ENCODE measurements at places on chromosomes 11 and 22. TPM values are rescaled to one million over a fixed set of nuclear protein-coding genes. Genes with fewer than 3 reads are reported as not detected.

DNA sequence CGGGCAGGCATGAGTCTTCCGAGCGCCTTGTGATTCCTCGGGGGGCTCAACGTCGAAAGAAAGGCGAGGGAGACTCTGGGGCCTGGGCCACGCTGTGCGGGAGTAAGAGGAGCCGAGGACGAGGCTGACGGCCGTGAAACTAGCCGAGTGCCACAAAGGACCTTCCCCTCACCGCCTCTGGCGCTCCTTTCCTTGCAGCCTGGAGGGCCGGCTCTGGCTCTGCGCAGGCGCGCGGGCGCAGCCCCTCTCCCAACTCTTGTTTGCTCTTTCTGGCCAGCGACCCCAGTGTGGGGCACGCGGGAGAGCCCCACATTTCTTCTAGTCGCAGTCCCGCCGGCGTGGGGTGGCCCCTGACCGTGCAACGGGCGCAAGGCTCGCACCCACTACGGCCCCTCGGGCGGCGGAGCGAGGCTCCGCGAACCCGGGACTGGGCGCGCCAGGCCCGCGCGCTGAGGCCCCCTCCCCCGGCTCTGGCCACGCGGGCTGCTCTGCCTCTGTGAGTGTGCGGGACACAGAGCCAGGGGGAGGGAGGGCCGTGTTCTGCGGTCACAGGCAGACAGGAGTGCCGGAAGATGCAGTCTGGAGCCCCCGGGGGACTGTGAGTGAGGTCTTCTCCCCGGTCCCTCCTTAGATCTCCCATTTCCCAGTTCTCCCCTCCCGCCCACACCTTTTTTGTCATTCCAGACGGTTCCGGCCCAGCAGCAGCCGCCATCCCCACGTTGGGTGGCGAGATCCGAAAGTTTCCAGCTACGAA, 1.0 kb upstream of the TOB2 start:
- peak; percentile 57 for DNase-seq

GRCh38 chr22:21657360-21658032, 8.3 kb upstream of the PPIL2 start:
- DNase-seq = no peak

- no peak for DNase-seq
These were observed 15.7 kb downstream of the PRPF19 start for GRCh38 chr11:60890696-60891095.

Gene SCN4B
- 3.3 TPM for total RNA-seq

DNA sequence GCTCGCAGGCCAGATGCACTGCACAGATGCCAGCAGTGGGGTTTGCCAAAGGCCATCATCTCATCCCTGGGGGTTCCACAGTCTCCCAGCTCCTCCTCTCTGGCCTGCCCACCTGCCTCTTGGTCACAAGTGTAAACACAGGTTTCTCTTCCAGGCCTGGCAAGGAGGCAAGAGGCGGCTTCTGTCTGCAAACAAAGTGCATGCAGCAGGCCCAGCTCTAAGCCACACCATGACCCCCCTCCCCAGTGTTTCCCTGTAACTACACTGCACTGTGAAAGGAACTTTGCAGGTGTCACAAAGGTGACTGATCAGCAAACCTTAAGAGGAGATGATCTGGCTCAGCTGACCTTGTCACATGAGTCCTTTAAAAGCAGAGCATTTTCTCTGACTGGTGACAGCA, 26.2 kb upstream of the SHISAL1 start:
- DNase-seq = no peak

GRCh38 chr11:73625696-73626318, 20.6 kb upstream of the PLEKHB1 start:
- DNase-seq = peak; percentile 77

GRCh38 chr11:35354644-35355043, 64.7 kb downstream of the SLC1A2 start:
- no peak for DNase-seq

Measured in breast epithelium (tissue), 4 donors.